ENCODE measurements at places on chromosomes 6 and 20.
A peak's percentile ranks its signal among the peaks of the same experiment; 100 is the strongest.

DNA sequence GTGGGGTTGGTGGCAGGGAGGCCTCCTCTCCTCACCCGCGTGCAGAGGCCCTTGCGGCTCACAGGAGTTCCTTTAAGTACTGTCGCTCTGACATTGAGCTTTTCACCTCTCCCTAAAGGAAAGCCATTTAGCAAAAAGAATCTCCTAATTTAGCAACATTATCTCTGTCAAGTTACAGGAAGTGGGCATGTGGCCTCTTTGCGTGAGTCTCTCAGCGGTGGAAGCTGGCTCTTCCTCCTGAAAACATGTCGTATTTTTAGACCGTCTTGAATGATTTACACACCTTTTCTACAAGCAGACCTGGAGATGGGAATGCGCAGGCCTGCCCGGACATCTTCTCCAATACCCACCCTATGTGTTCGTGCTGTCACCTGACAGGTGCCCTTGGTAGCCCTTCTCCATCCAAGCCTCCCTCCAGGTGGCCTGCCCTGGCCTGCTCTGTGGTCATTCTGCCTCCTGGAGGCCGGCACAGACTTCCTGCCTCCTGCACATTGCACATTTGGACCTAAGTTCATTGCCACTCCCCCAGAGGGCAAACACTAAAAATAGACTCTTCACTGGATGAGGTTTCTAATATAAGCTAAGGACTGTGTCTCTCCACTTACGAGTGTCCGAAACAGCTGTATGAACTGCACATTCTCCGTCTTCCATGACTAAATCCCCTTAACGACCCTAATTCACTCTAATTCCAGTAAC, 18.5 kb upstream of the PHACTR3 start:
- DNase-seq = no peak

GRCh38 chr6:118387921-118388701, 160.0 kb upstream of the PLN start:
- DNase-seq = no peak

DNA sequence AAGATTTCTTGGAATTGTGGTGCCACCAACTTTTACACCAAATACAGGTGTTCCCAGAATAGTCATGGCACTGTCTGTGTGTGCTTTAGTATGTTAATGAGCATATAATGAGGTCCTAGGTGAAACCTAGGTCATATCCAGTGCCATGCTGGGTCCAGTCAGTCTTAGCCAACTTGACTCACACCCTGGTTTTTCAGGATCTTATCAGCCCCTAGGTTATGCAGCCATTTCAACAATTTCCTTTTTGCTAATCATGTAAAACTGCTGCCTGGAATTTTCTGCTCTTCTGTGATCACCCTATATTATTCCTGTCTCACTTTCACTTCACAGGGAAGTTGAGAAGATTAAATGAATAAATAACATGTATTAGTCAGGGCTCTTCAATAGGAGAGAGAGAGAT, 23.7 kb downstream of the SDHAF4 start:
- DNase-seq = no peak

- DNase-seq = no peak
Measured at GRCh38 chr6:46926481-46926880, 4.7 kb upstream of the ADGRF5 start.

DNA sequence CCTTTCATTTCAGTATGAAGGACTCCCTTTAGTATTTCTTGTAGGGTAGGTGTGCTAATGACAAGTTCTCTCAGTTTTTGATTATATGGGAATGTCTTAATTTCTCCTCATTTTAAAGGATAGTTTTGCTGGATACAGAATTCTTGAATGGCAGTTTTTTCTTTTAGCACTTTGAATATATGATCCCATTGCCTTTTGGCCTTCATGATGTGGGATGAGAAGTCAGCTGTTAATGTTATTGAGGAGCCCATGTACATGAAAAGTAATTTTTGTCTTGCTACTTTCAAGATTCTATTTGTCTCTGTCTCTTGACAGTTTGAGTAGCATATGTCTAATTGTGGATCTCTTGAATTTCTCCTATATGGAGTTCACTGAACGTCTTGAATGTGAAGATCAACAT, 30.9 kb downstream of the RSPH3 start:
- DNase-seq = no peak

- no peak for DNase-seq
Measured at GRCh38 chr6:158095671-158096070, 72.4 kb downstream of the SERAC1 start.

DNA sequence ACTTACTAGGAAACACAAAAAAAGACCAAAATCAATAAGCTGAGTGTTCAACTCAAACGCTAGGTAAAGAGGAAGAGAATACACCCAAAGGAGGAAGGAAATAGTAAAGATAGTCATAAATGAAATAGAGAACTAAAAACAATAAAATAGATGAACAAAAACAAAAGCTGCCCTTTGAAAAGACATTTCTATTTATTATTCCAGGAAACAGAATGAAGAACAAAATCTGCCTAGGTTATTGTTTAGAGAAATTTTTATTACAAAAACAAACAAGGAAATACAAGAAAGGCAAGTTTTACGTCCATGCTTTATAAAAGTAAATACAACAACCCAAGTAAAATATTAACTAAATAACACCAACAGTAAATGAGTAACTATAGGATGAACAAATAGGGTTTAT, 20.1 kb downstream of the HLA-DMB start:
- DNase-seq = no peak

GRCh38 chr6:158422629-158423238, 110.5 kb downstream of the TULP4 start:
- no peak for DNase-seq

DNA sequence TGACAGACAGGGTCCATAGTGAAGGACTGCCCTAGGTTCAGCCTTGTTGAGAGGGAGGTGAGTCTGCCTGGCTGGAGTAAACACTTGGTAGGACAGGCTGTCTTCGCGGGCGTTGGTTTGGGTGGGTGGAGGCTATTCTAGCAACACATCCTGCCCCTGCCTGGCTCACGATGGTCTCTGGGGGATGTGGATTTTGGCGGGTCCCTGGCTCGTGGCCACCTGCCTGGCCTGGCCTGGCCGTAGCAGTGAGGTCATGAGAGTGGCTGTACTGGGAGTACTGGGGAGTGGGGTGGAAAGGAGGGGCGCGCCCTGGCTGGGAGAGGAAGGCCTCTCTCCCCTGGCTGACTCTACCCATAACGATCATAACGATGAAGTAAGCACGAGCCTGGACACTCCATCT, 30.2 kb upstream of the MRPS18A start:
- no peak for DNase-seq

DNA sequence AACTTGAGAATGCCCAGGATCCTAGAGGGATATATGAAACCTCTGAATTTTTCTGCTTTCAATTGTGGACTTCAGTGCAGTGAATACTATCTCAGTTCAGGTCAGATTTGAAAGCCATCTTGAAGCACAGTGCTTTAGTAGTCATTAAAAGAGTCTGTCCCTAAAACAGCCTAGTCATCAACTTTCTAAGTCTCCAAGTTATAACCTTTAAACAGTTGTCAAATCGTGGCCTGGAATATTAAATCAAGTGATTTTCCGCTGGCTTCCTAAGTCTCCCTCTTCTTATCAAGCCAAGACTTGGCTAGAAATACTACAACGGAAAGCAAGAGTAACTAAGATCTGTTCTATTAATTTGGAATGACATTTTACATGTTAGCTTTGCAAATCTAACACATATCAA, 45.8 kb downstream of the SCML4 start:
- no peak for DNase-seq

DNA sequence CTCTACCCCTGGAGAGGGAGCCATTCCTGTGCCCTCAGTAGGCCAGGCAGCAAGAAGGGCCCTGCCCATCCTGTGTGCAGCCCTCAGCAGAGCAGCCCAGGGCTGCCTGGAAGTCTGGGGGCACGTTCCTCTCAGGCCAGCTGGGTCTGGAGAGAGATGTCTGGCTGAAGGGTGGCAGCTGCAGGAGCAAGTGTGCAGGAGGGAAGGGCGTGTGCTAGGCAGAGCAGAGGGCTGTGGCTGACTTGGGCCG, 62.7 kb downstream of the NOL4L start:
- no peak for DNase-seq

DNA sequence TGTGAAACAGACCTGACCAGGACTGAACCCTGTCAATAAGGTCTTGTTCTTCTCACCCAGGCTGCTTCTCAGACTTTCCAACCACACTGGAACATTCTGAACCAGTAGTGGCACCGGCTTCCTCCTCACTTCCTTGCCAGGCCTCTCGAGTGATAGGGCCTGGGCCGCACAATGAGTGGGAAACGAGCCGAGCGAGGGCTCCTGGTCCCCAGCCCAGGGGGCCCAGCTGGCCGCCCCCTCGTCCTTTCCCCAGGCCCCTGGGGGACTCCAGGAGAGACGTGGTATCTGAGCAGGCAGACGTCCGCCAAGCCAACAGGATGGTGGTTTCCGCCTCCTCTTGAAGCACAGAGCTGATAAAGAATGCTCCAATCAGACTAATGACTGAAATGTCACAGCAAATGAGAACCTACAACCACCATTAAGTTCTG, 117.9 kb downstream of the GMDS start:
- DNase-seq = peak; percentile 75

DNA sequence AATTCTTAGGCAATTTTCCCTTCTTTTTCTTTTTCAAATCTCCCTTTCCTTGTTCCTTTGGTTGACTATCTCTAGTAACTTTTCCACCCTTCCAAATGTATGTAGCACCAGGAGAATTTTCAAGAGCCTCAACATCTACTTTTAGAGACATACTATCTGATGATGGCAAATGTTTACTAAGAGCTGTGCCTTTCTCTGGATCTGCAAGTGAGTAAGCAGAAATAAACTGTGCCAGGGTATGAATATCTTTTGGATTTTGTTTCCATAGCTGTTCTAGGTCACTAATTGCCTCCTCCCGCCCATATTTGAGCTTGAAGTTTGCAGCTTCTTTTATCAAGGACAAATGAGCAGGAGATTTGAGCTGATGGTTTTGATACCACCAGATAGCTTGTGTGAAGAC, 69.5 kb downstream of the GTF2H5 start:
- DNase-seq = no peak

DNA sequence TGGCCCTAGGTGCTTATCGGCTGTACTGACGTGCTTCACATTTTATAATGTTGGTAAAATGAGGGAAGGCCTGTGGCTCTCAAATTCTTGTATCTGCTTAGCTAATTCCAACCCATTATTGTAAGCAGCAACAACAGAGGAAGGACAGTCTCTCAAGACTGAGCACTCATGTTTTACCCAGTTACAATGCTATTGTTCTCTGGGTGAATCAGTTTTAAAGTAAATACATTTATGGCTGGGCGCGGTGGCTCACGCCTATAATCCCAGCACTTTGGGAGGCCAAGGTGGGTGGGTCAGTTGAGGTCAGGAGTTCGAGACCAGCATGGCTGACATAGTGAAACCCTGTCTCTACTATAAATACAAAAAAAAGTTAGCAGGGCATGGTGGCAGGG, 194.6 kb downstream of the PRKN start:
- DNase-seq = no peak

- peak; percentile 16 for DNase-seq
Measured at GRCh38 chr6:72580281-72580940, 41.5 kb upstream of the KCNQ5 start.

- DNase-seq = no peak
Measured at GRCh38 chr6:127402890-127403617, 56.1 kb downstream of the KIAA0408 start.

- no peak for DNase-seq
Measured at GRCh38 chr20:62846166-62846890, 15.3 kb downstream of the TCFL5 start.

- DNase-seq = peak; percentile 24
Measured at GRCh38 chr6:41334482-41335040, 847 bp upstream of the NCR2 start.

DNA sequence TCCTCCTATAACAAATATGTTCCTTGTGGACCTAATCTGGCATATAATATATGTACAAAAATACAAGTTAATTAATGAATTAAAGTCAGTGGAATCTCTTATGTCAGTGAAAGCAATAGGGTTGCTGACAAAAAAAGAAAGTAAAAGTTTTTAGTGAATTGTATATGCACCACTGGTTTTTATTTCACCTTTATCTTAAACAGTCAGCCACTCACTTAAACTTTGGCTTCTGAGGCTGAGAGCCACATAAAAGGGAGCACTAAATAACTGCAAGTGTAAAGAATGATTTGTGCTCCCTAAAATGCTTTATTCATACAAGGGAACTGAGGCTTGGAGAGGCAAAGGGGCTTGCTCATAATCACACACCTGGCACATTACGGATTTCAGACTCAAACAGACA, 9.9 kb upstream of the F13A1 start:
- DNase-seq = no peak
